ENCODE measurements at places on chromosomes 5 and 9.

- peak; percentile 10 for ATAC-seq
Observed at GRCh38 chr9:134928436-134929192, 10.9 kb upstream of the FCN1 start.

DNA sequence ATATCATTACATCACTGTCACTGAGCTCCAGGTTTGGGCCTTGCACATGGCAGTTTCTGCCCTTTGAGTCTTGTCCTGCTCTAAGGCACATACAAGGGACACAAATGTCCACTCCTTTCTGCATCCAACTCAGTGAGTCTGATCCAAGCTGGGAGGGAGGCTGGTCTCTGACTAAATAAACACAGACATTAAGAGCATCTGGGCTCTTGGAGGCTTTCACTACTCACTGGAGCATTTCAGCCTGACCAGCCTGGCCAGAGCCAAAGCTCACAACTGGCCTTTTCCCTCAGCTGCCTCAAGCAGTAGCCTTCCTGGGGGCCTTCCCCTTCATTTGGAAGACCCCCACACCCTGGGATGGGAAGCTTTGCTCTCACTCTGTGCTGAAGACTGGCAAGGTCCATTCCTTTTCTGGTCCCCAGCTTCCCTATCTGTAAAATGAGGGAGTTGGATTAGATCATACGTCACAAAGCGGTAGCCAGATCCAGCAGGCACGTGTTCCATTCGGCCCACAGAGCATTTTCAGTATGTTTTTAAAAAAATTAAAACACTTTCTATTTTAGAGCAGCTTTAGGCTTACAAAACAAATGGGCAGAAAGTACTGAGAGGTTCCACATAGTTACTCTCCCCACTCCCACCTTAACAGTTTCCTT is 58.6 kb upstream of the XPA start:
- no peak for ATAC-seq

GRCh38 chr5:10262121-10262774 is 12.2 kb downstream of the CCT5 start:
- no peak for ATAC-seq

DNA sequence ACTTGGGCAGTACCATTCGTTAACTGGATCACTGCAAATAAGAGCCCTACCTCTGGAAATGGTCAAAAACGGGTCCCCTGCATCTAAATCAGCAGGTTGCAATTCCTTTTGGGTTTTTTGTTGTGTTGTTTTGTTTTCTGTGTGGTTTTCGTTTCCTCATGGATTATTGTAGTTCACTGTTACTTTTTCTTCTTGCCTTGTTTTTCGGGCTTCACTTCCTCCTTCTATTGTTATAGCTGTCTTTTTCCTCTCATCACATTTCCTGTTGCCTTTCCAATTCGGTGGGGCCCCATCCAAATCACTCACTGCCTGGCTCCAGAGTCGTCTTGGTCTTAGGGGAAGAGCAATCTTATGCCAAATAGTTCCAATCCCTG is 8.7 kb upstream of the SSBP2 start:
- no peak for ATAC-seq

Measured in esophagus mucosa (tissue), 1 donor.